ENCODE measurements at places on chromosomes 4 and X. TPM values are rescaled to one million over a fixed set of nuclear protein-coding genes. Genes with fewer than 3 reads are reported as not detected.

The CAPN6 gene
- total RNA-seq: 11.7 TPM

GRCh38 chr4:178275671-178276360, 833.6 kb upstream of the AGA start:
- DNase-seq: no peak

DNA sequence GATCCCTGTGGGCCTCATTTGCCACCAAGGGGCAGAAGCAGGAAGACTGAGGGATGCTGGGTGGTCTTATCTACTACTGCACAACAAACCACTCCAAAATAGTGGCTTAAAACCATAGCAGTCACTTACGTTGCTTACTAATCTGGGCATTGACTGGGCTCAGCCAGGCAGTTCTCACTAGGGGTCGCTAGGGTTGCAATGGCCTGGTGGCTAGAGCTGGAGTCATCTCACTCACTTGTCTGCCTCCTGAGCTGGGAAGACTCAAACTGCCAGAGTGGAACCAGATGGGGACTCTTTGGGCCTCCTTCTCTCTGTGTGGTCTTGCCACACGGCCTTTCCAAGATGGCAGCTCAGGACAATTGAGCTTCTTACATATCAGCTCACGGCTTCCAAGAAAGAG, 216.3 kb upstream of the BCOR start:
- DNase-seq: no peak

GRCh38 chr4:2753436-2753835, 2.7 kb downstream of the TNIP2 start:
- no peak for DNase-seq

- peak; percentile 30 for DNase-seq
These were observed 52.4 kb upstream of the FHL1 start for GRCh38 chrX:136094962-136095361.

DNA sequence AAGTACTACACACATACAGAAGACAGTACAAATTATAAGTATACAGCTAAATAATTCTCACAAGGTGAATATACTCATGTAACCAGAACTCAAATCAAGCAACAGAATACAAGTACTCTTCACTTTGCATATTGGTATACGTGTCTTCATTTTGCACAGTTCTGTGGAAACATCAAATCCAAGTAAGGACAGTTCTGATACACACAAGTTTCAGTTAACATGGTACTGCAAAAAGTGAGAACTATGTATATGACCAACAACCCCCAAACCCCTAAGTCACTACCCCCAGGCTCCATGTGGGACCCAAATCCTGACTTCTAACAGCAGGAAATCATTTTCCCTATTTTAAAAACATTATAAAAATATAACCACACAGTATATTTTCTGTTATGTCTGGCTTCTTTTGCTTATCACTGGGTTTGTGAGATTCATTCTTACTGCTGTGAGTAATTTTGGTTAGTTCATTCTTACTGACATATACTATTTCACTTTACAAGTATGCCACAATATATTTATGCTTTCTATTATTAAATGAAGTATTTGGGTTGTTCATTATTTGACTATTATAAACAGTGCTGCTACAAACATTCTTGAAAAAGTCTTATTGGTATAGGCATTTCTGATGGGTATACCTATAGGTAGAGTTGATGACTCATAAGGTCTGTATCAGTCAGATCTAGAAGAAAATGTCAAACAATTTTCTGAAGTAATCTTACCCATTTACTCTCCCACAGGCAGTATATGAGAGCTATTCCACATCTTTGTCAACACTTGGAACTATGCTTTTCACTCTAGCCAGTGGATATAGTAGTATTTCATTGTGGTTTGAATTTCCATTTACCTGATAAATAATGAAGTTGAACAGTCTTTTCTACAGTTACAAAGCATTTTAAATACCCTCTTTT, 47.0 kb downstream of the SCLT1 start:
- no peak for DNase-seq

GRCh38 chr4:112550728-112551127, 34.7 kb upstream of the NEUROG2 start:
- DNase-seq: peak; percentile 50

Measured in mammary epithelial cell (primary cell).